ENCODE measurements at places on chromosomes 16 and 17.

GRCh38 chr17:59757043-59757442 lies 49.6 kb downstream of the VMP1 start:
- DNase-seq, result no peak

GRCh38 chr17:43940630-43941029 lies 1.6 kb downstream of the PPY start:
- DNase-seq, result no peak

GRCh38 chr16:66515596-66516508 lies 34.1 kb downstream of the TK2 start:
- DNase-seq, result no peak

DNA sequence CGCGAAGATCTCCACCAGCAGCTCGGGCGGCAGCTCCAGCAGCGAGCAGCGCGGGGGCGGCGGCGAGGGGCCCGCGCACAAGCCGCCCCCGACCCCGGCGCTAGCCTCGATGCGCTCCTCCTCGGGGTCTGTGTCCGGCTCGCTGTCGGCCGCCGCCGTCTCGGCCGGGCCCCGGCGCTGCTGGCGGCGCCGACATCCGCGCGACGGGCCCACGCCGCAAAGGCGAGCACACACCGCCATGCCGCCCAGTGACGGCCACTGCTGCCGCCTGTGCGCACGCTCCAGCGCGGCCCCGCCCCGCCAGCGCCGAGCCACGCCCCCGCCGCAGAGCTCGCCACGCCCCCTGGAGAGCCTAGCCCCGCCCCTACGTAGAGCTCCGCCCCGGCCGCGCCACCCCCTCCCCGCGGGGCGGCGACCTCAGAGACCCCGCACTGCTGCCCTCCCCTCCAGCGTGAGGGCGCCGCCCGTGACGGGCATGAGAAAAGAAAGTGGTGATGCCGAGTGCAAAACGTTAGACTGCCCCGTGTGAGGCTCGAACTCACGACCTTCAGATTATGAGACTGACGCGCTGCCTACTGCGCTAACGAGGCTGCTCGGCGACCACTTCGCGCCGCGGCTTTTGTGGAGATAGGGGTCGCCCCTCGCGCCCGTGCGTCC lies at the start of gene FBXO31:
Gene FBXO31, minus strand, starts transcription at position 272 of the 657 bp plus-strand sequence. Its CDS starts 32 bp downstream, at position 240.
- peak; percentile 83 for DNase-seq

DNA sequence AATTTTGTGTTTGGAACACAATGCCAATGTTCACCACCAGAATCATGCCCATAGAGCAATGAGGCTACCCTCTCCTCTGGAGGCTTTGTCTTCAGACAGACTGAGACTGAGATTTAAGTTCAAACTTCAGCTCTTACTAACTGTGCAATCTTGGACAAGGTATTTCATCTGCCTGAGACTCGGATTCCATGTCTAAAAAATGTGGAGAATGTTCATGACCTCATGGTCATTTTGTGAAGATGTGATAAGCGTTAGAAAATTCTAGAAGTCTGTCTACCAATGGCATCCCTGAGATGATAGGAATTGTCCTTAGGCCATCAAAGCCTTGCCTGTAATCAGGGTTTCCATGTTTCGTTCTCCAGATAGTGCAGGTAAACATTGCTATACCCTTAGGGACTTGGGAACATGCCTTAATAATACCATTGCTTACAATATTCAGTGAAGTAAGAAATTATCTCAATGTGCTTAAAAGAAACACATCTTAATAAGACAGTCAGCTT lies 388.2 kb upstream of the MAF start:
- DNase-seq, result no peak

DNA sequence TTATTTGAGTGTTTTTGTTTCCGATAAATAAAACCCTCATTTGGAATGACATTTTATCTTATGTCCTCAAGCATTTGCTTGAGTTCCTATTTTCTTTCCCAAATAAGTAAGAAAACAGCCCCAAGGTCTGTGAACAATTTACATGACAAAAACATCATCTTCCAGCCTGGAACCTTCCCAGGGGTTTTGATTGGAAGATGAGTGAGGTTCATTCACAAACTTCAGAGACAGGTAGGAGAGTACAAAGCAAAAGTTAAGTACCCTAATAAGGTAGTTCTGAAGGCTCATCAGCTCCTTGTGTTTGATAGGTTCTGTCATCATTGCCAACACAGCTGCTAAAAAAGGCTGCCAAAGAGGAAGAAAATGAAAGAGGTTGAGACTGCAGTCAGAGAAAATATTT lies 772.8 kb downstream of the CDH8 start:
- DNase-seq, result no peak

- no peak for DNase-seq
Observed at GRCh38 chr17:20291853-20292252, 175.5 kb downstream of the LGALS9B start.

- no peak for DNase-seq
Observed at GRCh38 chr17:65204001-65204400, 66.8 kb downstream of the RGS9 start.

- no peak for DNase-seq
Observed at GRCh38 chr16:82603784-82604411, 22.9 kb upstream of the CDH13 start.

GRCh38 chr16:901715-902601 lies 68.8 kb downstream of the LMF1 start:
- DNase-seq, result no peak

- DNase-seq, result no peak
Observed at GRCh38 chr17:10033959-10034358, 128.9 kb upstream of the RCVRN start.

GRCh38 chr17:70173681-70174080 lies 4.3 kb downstream of the KCNJ2 start:
- no peak for DNase-seq

DNA sequence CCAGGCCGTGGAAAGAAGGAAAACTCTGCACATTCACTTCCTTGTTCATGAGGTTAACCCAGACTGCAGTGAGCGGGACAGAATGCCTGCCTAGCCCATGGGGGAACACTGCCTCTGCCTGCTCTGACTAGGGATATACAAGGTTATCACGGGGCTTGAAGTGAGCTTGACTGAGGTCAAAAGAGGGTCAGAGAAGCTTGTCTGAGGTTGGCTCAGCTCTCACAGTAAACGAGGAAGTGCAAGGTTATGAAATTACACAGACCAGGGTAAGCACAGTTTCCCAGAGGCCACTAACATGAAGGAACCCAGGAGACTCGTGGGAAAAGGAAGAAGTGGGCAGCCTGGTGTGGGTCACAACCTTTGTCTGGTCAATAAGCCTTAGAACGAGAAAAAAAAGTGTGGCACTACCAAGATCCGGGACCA lies 28.7 kb downstream of the HIC1 start:
- DNase-seq, result no peak

DNA sequence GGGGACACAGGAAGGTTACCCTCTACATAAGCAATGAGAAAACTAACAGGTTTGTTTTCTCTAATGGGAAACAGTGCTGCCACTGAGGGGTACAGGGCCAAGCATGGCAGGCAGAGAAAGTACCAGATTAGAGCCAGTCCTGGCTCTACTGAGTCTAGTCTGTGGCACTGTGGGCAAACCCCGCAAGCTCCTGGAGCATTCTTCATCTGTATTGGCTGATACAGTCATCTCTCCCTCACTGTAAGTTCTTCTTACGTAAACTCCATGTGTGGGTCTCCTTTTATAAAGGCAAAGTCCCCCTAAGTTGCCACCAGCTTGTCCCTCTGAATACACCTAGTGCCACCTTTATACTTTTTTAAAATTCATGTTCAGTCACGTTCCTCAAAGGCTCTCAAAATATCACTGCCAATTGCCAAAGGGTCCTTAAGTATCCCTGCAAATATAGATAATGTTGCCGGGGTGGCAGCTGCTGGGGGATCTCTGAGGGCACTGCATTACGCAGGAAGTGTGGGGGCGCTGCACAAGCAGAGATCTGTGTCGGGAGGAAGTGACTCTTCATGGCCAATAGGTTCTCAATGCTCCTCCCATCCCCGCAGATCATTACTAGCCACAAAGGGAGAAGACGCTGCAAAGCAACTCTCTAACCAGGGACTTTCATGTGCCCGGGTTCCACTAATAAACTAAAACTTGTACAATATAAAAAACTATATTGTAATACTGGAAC lies 18.8 kb downstream of the XPO6 start:
- DNase-seq, result peak; percentile 61

Measured in stimulated activated CD8-positive, alpha-beta memory T cell treated with anti-CD3 and anti-CD28 coated beads, Interleukin-4, amount 100 ng/mL, for 1 hour (primary cell).